ENCODE measurements at places on chromosomes 4 and X.

DNA sequence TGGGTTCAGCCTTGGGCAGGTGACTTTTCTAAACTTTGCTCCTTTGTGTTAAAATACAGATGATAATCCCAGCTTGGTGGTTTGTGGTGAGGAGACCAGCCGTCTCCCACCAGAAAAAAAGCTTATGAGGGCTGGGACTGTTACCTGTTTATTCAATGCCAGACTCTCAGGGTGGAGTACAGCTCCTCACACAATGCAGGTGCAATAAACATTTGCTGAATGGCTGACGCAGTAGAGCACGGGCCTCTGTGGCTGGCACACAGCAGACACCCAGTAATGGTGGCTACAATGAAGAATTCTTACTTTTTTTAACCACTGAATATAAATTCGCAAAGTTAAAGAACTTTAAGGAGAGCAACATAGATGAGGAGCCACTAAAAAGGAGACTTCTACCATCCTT lies 30.2 kb downstream of the BEND4 start:
- DNase-seq: no peak

DNA sequence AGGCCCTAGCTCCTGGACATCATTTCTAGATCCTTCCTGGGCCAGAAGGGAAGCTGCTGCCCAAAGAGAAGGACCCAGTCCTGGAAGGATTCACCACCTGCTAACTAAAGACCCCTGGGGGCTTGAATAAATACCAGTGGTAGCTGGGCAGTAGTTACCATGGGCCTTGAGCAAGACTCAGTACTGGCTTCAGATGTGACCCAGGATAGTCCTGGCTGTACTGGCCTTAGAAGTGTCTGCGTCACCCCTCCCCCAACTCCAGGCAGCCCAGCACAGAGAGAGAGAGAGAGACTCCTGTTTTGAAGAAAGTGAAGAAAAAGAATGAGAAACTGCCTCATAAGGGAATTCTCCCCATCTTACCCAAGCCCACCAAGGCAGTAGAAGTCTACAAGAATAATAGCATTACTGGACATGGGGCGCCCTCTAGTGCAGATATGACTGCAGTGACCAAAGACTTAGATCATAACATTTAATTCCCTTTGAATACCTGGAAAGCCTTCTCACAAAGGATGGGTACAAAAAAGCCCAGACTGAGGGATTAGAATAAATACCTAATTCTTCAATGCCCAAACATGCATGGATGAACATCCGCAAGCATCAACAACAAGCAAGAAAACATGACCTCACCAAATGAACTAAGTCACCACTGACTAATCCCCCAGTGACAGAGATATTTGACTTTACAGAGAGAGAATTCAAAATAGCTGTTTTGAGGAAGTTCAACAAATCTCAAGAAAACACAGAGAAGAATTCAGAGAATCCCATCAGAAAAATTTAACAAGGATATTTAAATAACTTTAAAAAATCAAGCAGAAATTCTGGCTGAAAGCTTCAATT lies 171.8 kb downstream of the HNRNPD start:
- DNase-seq: no peak

- no peak for DNase-seq
Observed at GRCh38 chr4:90099812-90100211, 27.4 kb upstream of the CCSER1 start.

DNA sequence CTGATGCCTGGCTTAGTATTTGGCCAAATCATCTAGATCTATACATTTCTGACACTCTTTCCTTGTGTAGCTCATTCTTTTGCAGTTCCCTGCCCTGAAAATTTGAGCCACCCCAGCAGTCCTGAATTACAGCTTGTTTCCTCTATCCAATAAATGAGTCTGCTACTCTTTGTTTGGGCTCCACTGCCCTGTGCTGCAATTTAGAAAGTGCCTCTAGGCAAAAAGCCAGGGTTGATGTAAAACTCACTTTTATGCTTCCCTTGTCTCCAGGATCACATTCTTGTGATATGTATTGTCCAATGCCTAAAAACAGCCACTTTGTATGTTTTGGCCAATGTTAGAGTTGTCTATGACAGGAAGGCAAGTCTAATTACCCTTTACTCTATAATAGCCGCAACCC lies 101.7 kb upstream of the MAP3K15 start:
- no peak for DNase-seq

DNA sequence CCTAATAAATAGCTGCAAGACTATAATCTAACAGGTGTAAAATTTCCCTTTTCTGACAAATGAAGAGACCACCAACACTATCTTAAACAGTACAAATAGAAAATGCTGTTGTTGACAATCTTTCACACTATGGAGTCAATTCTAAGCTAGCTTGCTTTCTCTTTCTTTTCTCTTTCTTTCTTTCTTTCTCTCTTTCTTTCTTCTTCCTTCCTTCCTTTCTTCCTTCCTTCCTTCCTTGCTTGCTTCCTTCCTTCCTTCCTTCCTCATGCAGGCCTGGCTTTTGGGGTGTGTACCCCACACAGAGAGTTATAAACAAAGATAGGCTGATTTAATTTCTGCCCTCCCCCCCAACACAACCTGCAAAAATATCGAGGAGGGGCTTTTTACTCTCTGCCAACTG lies 8.1 kb upstream of the ARX start:
- no peak for DNase-seq

GRCh38 chr4:15659768-15660570 lies 4.8 kb upstream of the FBXL5 start:
- no peak for DNase-seq

DNA sequence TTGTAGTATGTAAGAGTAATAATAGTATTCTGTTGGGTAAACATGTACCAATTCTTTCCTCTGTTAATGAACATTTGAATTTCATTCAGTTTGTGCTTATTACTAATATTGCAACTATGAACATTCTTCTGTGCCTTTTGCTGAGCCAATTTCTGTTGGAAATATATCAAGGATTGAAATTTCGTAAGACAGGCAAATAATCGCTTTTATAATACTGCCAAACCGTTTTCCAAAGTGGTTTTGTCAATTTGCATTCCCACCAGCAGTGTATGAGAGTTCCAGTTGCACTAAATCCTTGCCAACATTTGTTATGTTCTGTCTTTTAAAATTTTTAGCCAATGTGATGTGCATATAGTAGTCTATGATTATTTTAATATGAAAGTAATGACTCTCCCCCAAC lies 38.6 kb downstream of the MAGEB17 start:
- no peak for DNase-seq

DNA sequence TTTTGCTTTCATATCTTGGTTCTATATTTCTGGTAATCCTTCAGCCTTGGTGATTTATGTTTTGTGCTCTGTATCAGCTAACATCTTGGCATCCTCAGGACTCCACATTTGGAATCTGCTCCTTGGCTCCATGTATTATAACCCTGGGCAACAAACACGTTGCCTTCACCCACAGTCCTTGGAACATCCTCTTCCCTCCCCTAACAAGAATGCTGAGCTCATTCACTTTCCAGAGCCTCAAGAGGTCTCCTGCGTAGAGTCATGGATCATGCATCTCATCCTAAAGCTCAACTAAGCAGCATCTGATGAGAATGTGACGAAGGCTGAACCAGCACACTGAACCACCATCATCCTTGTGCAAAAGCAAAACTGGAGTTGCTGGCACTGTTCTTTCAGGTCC lies 60.5 kb upstream of the C1GALT1C1 start:
- no peak for DNase-seq

DNA sequence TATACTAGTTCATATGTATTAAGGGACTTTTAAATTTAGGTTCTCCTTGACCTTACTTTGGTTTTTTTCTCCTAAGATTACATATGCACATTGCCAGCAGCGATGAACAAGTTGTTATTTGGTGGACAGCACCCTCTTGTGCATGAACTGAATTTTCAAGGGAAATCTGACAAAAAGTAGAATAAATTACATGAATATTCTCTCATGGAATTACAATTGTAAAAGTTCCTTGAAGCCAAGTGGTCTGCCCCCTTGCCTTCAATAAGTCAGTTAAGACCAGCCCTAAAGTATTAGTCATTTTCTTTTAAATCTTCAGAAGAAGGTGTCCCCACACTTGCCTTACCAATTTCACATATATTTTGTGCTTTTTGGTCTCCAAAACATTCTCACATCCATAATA lies 30.7 kb upstream of the SMARCA5 start:
- DNase-seq: no peak

DNA sequence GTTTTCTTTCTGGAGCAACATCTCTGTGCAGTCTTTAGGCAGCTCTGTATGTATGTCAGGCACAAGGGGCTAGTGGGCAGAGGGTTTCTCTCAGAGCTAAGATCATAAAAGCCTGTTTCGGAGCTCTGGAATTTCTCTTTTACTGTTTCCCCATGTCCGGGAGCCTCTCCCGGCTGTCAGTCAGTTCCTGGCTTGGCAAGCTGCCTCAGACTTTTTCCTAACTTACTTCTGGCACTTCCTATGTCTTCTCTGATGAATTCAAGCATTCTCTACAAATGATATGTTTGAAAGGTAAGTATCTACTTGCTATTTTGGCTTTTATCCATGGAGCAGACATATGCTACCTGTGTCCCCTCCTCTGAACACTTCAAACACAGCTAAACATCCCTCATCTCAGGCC lies 129.3 kb upstream of the PGRMC2 start:
- DNase-seq: no peak

DNA sequence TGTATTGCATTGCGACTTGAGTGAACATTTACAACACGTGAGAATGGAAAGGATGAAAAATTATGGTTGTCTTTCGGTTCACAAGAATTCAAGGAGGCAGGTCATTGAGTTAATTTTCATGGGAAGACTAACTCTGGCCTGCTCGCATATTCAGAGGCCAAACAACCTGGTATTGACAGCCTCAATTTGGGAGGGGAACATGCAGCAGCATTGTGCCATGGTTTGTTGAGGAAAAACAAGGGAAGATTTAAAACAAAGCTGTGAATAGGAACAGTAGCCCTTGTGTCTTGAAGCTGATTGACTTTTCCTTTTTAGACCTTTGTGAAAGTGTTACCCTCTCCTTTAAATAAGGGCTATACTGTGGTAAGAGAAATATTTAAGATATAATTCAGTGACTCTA lies 31.9 kb downstream of the FAT4 start:
- no peak for DNase-seq

DNA sequence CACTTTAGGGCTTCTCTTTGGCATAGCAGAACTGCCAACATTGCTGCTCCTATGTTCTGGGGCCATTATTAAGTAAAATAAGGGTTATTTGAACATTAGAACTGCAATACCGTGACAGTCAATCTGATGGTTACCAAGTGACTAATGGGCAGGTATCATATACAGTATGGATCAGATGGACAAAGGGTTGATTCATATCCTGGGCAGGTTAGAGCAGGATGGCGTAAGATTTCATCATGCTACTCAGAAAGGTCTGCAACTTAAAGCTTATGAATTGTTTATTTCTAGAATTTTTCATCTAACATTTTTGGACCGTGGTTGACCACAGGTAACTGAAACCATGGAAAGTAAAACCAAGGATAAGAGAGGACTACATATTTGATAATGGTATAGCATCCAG lies 40.9 kb downstream of the BRCC3 start:
- DNase-seq: no peak

- no peak for DNase-seq
Observed at GRCh38 chr4:73507541-73507940, 26.0 kb downstream of the AFM start.

- no peak for DNase-seq
Observed at GRCh38 chr4:96193061-96193460, 353.2 kb downstream of the PDHA2 start.

DNA sequence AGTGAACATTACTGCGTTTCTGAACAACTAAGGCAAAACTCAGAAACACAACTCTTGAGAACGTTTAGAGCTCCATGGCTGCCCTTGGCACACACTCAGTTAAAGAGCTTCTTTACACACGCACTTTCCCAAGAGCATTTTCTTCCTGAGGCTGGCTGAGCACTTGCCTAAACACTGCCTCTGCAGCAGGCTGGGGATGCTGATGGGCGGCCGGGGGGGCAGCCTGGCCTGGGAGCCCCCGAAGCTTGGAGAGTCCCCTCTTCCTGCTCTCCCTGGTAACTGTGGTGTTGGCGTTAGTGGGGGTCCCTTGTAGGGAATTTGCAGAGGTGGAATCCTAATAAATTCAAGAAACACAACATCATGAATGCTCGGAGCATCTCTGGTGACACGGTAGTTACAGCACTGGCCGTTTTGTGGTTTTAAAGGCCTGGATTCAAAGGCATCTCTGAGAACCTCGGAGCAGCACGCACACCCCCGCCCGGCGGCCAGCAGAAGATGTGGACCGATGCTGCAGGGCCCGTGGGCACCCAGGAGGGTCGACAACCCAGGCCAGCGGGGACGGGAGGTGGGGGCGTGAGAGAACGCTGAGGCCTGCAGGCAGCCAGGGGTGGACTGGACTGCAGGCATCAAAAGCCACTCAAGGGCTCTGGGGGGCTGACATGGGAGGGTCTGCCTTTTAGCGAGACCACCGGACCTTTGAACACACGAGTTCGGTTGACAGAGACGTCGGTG lies 45.4 kb downstream of the FGFRL1 start:
- no peak for DNase-seq

DNA sequence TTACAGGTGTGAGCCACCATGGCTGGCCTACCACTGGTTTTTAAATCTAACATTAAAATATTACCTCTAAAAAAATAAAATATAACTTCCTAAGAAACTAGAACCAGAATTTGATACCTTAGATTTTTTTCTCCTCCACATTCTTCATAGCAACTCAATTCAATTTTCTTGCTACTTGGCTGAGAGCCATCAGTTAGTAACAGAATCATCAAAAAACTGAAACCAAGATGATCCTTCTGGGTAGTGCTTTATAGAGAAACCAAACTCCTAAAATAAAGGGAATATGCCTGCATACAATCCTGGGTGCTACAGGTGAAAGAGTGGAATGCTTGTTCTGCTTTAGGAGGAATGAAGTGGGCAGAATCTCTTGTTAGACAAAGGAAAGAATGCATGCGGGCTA lies 64.4 kb downstream of the RPS3A start:
- DNase-seq: no peak

DNA sequence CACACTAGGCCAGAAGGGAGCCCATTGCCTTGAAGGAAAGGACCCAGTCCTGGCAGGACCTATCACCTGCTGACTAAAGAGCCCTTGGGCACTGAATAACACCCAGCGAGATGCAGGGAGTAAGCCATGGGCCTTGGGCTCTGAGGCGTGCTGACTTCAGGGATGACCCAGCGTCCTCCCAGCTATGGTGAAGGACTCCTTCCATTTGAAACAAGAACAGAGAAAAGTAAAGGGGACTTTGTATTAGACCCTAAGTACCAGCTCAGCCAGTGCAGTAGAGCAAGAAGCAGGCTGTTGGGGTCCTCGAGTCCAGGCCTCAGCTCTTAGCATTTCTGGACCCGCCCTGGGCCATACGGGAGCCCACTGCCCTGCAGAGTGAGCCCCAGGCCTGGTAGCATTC lies 5.1 kb downstream of the ETDA start:
- DNase-seq: no peak

GRCh38 chrX:84160736-84161135 lies 27.3 kb downstream of the RPS6KA6 start:
- DNase-seq: no peak

GRCh38 chrX:108270280-108270679 lies 167.9 kb downstream of the COL4A6 start:
- no peak for DNase-seq

Data from activated CD8-positive, alpha-beta memory T cell treated with anti-CD3 and anti-CD28 coated beads for 1 hour (primary cell).